ENCODE measurements at places on chromosomes 7 and 10.
A peak's percentile ranks its signal among the peaks of the same experiment; 100 is the strongest.

GRCh38 chr7:134660242-134660785 is 13.7 kb downstream of the BPGM start:
- DNase-seq = no peak

- DNase-seq = no peak
Observed at GRCh38 chr10:74955796-74956195, 129.4 kb downstream of the KAT6B start.

- no peak for DNase-seq
Observed at GRCh38 chr7:47672271-47672791, 90.4 kb upstream of the TNS3 start.

- DNase-seq = no peak
Observed at GRCh38 chr10:22724773-22725172, 10.4 kb upstream of the PIP4K2A start.

DNA sequence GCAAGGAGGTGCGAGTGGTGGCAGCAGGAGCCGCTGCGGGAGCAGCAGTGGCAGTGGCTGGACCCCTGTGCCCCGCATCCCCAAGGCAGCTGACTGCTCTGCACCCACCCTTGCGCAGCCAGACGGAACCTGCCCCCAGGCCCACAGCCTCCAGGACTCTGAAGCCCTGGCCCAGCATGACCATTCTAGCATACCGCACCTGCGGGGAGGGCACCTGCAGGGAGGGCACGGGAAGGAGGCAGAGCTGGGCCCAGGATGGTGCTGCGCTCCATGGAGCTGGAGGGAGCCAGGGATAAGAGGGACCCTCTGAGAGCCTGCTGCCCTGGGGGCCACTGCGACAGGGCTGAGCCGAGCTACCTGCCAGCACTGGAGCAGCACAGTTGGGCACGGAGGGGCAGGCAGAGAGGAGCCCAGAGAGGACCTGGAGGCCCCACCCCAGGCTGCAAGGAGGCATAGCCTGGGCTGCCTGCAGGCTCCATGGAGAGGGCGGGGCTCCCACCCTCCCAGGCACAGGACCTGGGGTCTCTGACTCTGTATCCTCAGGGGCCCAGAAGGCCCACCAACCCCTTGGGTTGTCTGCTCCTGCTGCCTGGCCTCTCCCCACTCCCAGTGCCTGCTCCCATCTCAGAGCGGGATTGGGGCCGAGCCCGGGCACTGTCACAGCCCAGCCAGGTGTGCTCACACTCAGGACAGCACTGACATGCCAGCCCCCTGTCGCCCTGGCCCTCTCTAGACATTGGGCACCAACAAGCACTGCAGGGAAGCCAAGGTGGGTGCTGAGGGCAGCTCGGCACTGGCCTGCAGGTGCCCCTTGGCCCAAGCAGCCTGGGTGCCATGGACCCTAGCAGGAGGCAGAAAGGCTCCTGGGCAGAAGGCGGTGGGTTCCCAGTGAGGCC is 87.6 kb downstream of the HTR7 start:
- DNase-seq = no peak

DNA sequence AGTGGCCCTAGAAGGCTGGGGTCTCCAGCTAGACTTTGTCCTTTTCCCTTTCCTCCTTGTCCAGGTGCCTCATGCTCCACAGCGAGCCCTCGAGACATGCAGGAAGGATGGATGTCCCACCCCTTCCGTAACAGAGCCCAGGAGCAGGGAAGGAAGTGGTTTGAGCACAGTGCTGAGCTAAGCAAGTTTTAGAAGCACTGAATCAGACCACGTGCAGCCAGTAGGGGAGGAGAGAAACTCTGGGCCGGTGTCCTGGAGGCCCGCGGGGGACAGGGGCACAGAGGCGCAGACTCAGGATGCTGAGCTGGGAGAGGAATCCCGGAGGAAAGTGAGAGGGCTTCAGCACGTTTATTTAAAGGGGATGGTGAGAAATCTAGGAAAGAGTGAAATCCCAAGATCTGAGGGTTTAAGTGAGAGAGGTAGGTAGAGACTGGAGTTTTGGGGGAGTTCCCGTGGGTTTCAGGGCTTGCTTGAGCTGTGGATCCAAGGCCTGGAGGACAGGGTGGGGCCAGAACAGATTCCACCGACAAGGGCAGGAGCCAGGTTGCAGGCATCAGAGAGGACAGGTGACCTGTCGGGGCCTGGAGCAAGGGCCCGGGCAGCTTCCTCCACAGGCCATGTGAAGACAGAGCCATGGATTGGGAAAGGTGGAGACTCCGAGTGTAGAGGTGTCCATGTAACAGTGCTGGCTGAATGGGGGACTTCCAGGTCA is 4.4 kb upstream of the IRF5 start:
- DNase-seq = no peak

- DNase-seq = no peak
Observed at GRCh38 chr10:103645141-103646054, 151.9 kb downstream of the NEURL1 start.

DNA sequence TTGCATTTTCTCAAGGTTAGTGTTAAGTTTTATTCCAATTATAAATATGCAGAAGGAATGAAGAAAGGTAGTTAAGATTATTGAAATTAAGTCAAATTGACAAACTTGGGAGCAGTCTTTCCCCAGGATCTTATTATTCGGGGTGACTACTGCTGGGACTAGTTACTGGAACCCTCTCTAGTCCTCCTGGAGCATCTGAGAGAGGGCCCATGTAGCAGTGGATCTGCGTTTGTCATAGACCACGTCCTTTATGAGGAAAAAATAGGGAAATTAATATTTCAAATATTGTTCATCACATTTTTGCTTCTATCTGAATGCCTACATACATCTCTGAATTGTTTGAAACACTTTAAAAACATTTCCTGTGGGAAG is 41.0 kb downstream of the CNPY1 start:
- DNase-seq = peak; percentile 63

- DNase-seq = no peak
Observed at GRCh38 chr10:104230490-104230889, 1.7 kb downstream of the CFAP43 start.

GRCh38 chr7:29146888-29147609 is 712 bp upstream of the CPVL start:
- peak; percentile 37 for DNase-seq

DNA sequence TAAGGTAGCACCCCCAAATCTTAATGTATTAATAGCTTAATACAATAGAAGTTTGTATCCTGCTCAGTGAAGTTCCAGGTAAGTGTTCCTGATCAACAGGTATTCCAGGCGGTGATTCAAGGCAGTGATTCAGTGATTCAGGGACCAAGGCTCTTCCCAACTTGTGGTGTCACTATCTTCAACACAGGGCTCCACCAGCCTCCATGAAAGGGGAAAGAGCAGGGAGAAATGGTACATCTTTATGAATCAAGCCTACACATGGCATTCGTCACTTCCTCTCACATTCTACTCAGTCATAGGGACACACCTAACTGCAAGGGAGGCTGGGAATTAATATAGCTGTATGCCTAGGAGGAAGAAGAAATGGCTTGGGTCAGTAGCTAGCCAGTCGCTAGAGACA is 5.1 kb downstream of the GOLGA7B start:
- DNase-seq = no peak

- no peak for DNase-seq
Observed at GRCh38 chr7:74294191-74294998, 5.2 kb downstream of the CLIP2 start.

GRCh38 chr7:133646472-133647315 is 393.8 kb downstream of the EXOC4 start:
- no peak for DNase-seq

- no peak for DNase-seq
Observed at GRCh38 chr7:36048902-36049240, 104.2 kb upstream of the EEPD1 start.

- DNase-seq = no peak
Observed at GRCh38 chr7:143172354-143172753, 10.9 kb upstream of the TAS2R39 start.

GRCh38 chr7:155141562-155141961 is 71.4 kb downstream of the HTR5A start:
- peak; percentile 87 for DNase-seq

DNA sequence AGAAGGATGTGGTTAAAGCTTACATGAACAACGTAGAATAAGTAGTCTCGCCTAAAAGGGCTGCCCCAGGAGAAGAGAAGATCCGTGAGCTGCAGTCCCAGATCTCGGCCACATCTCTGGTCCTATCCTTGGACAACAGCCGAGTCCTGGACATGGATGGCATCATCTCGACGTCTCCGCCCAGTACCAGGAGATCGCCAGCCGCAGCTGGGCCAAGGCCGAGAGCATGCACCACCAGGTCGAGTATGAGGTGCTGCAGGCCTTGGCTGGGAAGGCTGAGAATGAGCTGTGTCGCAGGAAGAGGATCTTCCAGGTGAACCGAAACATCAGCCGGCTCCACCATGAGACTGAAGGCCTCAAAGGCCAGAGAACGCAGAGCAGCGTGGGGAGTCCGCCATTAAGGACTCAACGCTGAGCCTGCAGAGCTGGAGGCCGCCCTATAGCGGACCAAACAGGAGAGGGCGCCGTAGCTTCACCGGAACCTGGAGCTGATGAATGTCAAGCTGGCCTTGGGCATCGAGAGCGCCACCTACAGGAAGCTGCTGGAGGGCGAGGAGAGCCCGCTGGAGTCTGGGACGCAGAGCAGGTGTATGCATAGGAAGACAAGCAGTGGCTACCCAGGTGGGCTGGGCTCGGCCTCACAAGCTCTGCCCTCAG is 22.2 kb downstream of the LIPK start:
- peak; percentile 42 for DNase-seq

GRCh38 chr7:101891936-101892640 is 74.7 kb downstream of the CUX1 start:
- no peak for DNase-seq

GRCh38 chr10:1476455-1476803 is 260.9 kb downstream of the ADARB2 start:
- no peak for DNase-seq

- no peak for DNase-seq
Observed at GRCh38 chr7:107982042-107982840, 20.7 kb downstream of the LAMB1 start.

- no peak for DNase-seq
Observed at GRCh38 chr10:103960103-103960502, 6.8 kb upstream of the SLK start.

DNA sequence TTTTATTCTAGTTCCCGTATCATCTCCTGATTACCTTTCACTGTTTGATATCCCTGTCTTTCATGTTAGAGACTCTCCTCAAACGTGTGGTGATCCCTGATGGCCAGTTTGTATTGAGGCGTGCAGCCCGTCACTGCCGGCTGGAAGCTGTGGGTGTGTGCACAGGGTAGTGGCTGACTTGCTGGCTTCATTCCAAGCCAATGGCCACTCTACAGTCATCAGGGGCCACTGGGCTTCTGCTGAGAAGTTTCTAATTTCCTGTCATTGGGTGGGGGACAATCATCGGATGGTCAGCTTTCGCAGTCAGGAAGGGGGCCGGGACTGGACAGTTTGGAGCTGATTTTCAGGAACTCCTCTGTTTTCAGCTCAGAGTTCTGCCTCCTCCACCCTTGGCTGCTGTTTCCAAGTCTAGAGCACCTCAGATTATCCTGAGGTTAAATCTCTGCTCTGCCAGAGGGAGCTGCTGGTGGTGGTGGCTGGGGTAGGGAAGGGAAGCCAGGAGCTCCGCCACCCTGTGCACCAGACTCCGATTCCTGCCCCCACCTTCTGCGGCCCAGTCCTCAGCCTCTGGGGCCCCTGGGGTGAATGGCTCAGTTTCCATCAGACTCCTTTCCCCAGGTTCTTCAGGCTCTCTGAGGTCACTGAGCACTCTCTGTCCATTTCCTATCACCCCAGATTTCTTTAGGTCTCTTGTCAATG is 34.9 kb downstream of the BAIAP2L1 start:
- no peak for DNase-seq

- no peak for DNase-seq
Observed at GRCh38 chr10:71606257-71607081, 113.1 kb downstream of the C10orf105 start.

GRCh38 chr7:104861729-104862390 is 152.1 kb upstream of the KMT2E start:
- DNase-seq = no peak

DNA sequence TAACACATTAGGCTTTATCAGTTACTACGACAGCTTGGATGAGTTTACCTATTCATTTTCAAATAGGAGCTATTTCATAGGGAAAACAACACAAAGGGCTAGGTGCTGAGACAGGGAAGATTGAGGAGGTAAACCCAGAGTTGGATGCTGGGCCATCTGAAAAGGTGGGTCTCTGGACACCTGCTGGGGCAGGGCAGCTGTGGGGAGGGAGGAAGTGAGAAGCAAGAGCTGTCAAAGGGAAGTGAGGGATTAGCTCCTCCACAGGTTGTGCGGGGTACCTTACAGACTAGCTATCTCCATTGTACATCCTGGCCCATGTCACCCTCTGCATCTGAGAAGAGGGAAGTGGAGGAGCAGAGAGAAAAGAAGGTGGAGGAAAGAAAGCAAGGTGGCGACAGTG is 48.9 kb downstream of the BLNK start:
- DNase-seq = no peak

GRCh38 chr7:105853931-105854419 is 22.4 kb downstream of the ATXN7L1 start:
- peak; percentile 50 for DNase-seq

GRCh38 chr10:97788552-97789442 is 17.0 kb upstream of the SFRP5 start:
- no peak for DNase-seq

- peak; percentile 81 for DNase-seq
Observed at GRCh38 chr7:6272481-6273323, at the start of gene CYTH3. Gene CYTH3, minus strand, starts transcription at chr7:6272624. Its CDS starts 117 bp downstream, at chr7:6272507.

- no peak for DNase-seq
Observed at GRCh38 chr7:130153211-130153908, 51.8 kb downstream of the TMEM209 start.

DNA sequence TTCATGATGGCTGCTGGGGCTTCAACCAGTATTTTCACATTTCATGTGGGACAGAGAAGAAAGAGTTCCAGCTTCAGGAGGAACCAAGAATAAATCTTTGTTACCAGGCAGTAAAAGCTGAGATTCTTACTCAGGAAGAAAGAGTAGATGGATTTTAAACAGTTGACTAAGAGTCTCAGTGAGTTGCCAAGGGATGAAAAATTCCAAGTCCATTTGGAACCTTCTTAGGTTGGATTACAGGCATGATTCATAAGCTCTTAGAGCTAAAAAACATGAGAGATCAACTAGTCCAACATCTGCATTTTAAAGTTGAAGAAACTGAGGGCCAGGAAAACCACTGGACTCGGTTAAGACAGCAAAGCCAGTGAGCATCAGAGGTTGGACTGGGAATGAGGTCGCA is 148.6 kb downstream of the NEBL start:
- DNase-seq = no peak

- DNase-seq = no peak
Observed at GRCh38 chr10:33460505-33461294, 126.2 kb upstream of the NRP1 start.

DNA sequence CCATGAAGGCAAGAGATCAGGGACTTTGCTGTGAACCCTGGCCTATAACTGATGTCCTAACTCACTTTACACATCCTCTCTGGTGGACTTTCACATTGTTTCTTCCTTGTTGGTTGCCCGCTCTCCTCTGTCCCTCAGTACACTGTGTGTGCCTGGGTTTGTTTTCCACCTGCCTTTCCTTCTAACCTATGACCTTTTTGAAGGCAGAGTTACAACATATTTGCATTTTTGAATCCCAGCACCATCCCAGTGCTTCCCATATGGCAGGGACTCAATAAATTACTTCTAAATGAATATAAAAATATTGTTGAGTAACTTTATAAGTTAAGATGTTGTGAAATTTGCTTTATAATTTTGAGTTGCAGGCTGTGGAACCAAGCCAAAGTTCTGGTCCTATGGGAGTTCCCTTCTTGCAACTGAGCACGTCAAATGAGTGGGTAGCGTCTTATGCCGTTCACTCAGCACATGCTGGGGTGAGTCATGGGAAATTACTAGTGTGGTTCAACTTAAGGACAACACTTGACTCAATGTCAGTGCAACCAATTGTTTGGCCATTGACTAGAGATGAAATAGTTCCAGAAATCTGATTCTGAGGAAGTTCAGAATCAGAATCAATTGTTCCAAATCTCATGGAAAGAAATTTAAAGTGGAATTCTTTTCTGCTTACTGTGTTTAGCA is 250.9 kb downstream of the TWIST1 start:
- no peak for DNase-seq
